ENCODE measurements at places on chromosomes 13 and 19. TPM values are rescaled to one million over a fixed set of nuclear protein-coding genes. Genes with fewer than 3 reads are reported as not detected.

PPP1R37 gene
- total RNA-seq, result 18.3 TPM

GRCh38 chr13:32019612-32020233, 11.9 kb upstream of the FRY start:
- no peak for DNase-seq

DNA sequence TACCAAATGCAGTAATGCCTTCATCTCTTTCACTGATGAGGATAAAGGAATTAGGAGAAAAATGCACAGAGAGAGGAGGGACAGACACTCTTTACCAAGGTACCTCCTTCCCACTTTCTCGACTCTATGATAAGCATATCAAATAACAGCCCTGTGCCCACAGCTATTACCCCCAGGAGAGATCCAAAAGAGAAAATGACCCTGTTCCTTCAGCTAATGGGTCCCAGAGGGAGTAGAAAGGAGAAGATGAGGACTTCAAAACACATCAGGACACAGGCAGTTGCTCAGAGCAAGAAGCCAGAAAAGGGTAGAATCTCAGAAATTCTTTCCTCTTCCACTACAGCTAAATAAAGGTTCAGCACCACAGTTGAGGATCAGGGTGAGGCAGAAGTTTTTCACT, 80.6 kb downstream of the ABCC4 start:
- no peak for DNase-seq

ATP4A gene
- not detected for total RNA-seq

DNA sequence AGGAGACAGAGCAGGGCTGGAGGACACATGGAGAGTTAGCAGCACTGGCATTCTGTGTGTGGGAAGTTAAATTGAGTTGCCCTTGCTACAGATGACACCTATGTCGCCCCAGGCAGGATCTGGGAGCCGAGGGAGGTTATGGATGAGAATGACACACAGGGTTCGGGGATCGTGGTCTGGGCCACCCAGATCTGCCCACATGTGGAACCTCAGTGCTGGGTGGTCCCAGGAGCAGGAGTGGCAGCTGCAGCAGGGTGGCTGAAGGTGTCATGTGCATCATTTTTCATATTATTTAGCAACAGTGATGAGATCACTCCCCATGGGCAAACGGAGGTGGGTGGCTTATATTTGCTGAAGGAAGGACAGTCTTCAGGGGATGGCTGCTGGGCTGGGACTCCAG, 3.2 kb downstream of the IL17D start:
- no peak for DNase-seq
